ENCODE measurements at places on chromosomes 1 and 21.

GRCh38 chr1:6321205-6321604, 60.3 kb upstream of the GPR153 start:
- no peak for DNase-seq
- no peak overlapping the region for H3K27ac ChIP-seq
- peaks cover 7% of the 10 kb centered on the region for H3K27me3 ChIP-seq
- peaks cover 8% of the 10 kb centered on the region for H3K36me3 ChIP-seq

- H3K36me3 ChIP-seq: no peaks in the 10 kb centered on the region
- peaks cover 88% of the 10 kb centered on the region for H3K4me1 ChIP-seq
- peaks cover 13% of the 10 kb centered on the region for H3K27me3 ChIP-seq
- DNase-seq: no peak
- no peak overlapping the region for H3K4me3 ChIP-seq
- H3K27ac ChIP-seq: peak overlapping the region; percentile 88
Measured at GRCh38 chr1:206702260-206702659, 17.6 kb downstream of the MAPKAPK2 start.

- DNase-seq: no peak
- peaks cover 3% of the 10 kb centered on the region for H3K36me3 ChIP-seq
- H3K27ac ChIP-seq: no peak overlapping the region
- no peaks in the 10 kb centered on the region for H3K4me1 ChIP-seq
- no peak overlapping the region for H3K4me3 ChIP-seq
Measured at GRCh38 chr21:40176724-40177123, 309.5 kb downstream of the PCP4 start.

DNA sequence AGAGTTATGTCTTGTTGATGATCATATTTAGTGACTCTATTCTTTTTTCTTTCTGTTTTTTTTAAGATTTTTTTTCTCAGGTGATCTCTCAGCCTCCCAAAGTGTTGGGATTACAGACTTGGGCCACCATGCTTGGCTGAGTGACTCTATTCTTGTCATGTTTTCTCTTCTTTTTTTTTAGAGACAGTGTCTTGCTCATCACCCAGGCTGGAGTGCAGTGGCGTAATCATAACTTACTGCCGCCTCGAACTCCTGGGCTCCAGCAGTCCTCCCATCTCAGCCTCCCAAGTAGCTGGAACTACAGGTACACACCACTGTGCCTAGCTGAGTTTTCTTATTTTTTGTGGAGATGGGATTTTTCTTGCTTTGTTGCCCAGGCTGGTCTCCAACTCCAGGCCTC, 36.9 kb downstream of the ZMYM4 start:
- H3K4me3 ChIP-seq: no peak overlapping the region
- H3K36me3 ChIP-seq: no peaks in the 10 kb centered on the region
- peaks cover 2% of the 10 kb centered on the region for H3K4me1 ChIP-seq
- DNase-seq: no peak

- no peaks in the 10 kb centered on the region for H3K4me1 ChIP-seq
- no peaks in the 10 kb centered on the region for H3K36me3 ChIP-seq
- H3K27me3 ChIP-seq: no peaks in the 10 kb centered on the region
- H3K4me3 ChIP-seq: no peak overlapping the region
- no peak for DNase-seq
Measured at GRCh38 chr1:191174298-191174697, 696.6 kb upstream of the BRINP3 start.

DNA sequence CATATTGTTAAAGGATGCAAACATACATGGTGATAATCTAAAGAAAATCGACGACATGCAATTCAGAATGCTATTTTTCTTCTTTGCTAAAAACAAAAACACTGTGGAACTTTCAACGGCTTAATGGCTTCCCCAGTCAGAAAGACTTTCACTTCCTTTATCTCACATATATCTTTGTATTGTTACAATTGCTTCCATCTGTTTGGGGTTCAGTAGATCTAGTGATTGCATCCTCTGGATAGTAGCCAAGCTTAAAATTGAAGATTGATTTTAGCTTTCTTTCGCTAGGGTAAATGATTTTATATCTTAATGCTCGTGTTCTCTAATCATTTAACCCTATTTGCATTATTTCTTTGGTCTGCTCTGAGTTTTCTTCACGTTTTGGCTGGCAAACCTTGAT, 31.8 kb upstream of the ADAMTS1 start:
- no peaks in the 10 kb centered on the region for H3K36me3 ChIP-seq
- no peak overlapping the region for H3K27ac ChIP-seq
- peaks cover 2% of the 10 kb centered on the region for H3K27me3 ChIP-seq
- DNase-seq: no peak

DNA sequence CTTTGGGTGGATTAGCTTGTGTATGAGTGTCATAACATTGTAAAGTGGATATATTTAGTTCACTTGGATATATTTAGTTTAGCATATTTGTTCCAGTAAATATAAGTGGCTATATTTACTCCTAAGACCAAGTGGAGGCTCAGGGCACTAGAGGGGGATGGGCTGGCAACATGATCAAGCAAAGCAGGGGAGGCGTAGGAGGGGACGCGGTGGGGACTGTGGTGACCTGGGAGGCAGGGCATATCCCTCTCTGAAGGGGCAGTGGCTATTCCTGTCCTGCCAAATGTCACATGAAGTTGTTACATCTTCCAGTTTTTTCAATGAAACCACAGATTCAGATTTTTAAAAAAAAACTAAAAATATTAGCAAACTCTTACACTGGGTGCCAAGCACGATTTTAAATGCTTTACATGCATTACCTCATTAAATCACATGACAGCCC, 51.9 kb upstream of the EDN2 start:
- no peak for DNase-seq
- no peak overlapping the region for H3K27ac ChIP-seq
- H3K27me3 ChIP-seq: peaks cover 3% of the 10 kb centered on the region
- no peak overlapping the region for H3K4me3 ChIP-seq
- peaks cover 13% of the 10 kb centered on the region for H3K4me1 ChIP-seq

DNA sequence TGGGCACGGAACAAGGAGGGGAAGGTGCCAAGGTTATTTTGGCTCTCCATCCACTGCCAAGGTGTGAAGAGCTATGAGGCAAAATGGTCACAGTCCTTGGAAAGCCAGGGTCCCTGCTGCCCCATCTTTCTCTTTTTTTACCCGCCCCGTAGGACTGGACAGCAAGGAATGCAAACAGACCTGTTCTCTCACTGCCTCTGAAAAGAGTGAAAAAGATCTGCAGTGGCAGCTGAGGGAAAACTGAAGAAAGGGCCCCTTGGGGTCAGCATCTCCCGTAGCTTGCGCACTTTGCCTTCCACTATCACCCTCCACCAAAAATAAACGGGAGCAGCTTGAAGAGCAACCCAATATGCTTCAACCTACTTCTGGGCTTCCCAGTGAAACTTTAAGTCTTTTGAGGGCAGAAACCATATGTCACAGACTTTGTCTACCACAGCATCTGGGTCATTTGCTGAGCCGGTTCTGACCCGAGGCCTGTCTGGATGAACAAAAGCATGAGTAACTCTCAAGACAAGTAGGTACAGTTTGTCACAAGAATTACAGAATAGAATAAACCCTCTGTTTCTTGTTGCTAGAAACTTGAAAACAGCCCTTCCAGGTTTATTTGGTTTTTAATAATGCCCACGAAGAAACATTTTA, 9.4 kb upstream of the KIF14 start:
- H3K27ac ChIP-seq: no peak overlapping the region
- H3K27me3 ChIP-seq: peaks cover 2% of the 10 kb centered on the region
- H3K36me3 ChIP-seq: no peaks in the 10 kb centered on the region
- no peak for DNase-seq
- H3K4me1 ChIP-seq: no peaks in the 10 kb centered on the region
- H3K4me3 ChIP-seq: no peak overlapping the region
